Trophoblast cell (in vitro differentiated cells and primary cell): ENCODE measurements at places on chromosomes 7 and 10.

DNA sequence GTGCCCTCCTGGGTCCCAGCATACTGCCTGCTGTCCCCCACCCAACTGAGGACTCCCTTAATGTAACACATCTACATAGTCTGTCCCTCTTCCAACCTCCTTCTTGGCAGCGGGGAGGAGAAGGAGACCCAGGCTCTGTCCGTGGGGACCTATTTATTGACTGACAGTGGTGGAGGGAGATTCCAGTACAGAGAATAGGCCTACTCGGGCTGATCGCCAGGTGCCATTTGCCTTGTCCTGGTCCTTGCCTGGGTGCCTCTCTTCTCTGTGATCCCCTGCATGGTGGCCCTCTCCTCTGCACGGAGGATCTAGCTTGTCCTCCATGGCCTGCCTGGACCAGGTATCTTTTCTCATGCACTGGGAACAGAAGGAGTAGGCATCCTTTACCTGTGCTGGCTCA lies 17.0 kb downstream of the GHRHR start:
- no peak for DNase-seq

- DNase-seq: no peak
These were observed 28.0 kb upstream of the CTTNBP2 start for GRCh38 chr7:117901089-117901797.

- no peak for DNase-seq
These were observed 201.1 kb downstream of the BAMBI start for GRCh38 chr10:28878236-28878970.

DNA sequence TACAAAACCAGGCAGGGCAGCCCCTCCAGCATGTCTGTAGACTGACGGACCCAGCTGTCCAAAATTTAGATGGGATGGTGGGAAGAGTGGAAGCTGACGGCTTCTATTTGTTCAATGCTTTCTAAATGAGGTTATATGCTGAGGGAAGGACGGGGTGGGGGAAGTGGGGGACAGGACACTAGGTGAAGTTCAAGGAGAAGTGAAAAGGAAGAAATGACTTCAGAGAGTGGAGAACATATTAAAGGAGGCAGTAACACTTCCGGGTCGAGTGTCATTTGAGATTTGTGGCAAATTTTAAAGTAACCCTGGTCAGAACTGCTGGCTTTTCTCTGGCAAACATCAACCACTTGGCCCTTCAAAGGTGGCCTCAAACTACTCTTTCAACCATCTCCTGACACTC lies 9.4 kb downstream of the PIP4K2A start:
- no peak for DNase-seq

- DNase-seq: peak; percentile 67
These were observed 27.7 kb downstream of the SUGCT start for GRCh38 chr7:40162516-40162915.
